ENCODE measurements at places on chromosomes 2 and 18.

DNA sequence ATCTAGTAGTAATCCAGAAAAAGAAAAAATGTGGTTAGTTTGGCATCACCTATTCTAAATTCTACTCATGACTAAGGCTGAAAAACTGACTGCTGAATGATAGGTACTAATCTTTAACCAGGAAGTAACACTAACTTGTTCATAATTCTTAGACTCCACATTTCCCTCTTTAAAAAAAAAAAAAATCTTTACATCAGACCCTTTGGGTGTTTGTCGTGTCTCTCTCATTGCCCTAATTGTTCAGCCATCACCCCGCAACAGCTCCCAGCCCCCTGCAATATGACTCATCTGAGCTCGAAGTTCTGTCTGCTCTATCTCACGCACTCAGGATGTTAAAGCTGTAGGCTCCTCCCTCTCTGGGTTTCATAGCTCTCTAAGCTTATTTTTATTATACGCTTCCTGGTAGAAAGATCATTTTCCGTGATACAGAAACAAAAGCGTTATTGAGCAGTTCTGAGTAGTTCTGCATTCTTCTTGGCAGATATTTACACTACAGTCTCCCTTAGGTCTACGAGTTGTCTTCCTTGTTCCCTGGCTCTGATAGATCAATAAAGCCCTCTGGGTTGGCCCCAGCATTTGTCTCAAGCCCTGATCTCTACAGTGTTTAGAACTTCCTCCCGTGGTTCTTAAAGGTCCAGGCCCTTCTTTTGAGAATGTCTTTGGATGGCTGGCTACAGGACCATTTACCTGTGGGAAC, 95.6 kb downstream of the TNFRSF11A start:
- peak; percentile 55 for DNase-seq

DNA sequence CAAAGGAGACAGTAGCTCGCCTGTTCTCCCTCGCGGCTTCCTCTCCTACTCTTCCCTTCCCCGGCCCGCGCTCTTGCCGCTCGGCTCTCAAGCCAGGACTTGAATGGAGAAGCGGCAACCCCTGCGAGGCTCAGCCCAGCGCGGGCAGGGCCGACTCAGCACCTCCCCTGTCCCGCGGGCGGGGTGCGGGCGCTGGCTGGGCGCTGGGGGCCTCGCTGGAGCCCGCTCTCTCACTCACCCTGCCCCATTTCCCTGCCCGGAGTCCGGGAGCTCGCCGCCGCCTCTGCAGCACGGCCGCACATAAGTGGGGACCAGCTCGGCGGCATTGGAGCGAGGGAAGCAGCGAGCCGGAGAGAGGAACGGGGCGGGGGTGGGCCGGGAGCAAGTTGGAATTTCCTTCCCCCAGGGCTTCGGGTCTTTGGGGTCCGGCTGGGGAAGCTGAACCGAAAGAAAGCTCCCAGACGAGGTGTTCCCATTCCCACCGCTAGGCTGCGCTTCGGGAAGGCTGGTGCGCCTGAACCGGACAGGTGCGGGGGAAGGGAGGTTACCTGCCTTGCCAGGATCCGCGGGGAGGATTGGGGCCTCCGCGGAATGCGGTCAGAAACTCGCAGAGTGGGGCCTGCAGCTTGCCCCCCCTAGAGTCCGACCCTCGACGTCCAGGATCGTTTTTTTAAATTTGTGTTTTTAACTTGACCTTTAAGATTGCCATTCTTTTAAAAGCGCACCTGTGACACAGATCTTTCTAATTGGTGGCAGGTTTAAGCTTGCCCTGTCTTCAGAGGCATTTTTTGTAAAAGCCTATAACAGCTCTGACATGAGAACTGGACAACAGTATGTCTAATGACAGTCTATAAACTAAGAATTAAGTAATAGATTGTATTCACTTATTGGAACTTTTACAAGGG, at the start of gene COBLL1:
Gene COBLL1 (minus strand): TSS at position 105 of the 905 bp plus-strand sequence. CDS start 627 bp downstream, outside the sequence.
- DNase-seq, result peak; percentile 40

- no peak for DNase-seq
Observed at GRCh38 chr2:207041786-207042554, 102.7 kb downstream of the CPO start.

DNA sequence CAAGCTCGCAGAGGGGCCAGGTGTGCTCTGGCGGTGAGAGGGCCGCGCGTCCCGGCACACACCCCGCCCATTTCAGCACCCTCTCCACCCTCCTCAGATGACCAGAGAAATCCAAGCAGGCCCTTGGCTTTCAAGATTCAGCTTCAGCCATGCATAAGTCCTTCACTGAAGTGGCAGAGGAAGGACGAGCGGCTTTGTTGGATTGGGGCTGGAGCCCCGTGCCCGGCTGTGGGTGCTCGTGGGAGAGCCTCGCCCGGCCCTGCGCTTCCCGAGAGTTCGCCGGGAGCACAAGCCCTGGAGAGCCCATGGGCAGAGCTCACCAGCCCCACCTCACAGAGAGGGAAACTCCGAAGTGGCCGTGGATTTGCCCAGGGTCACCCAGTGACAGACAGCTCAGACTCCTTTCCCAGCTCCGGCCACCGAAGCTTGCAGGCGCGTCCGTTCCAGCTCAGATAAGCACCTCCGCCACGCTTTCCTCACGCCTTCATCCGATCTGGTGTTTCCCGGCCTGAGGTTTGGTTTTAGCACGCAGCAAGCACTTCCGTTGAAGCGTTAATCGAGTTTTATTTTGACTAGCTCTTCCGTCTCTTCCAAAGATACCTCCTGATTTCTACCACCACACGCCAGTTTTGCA, 45.6 kb upstream of the MTCL1 start:
- no peak for DNase-seq

GRCh38 chr2:67240507-67240906, 156.6 kb upstream of the ETAA1 start:
- DNase-seq, result no peak
